ENCODE measurements at places on chromosomes 7 and 10. TPM values are rescaled to one million over a fixed set of nuclear protein-coding genes. Genes with fewer than 3 reads are reported as not detected.

ZNF804B gene
- total RNA-seq = not detected

DNA sequence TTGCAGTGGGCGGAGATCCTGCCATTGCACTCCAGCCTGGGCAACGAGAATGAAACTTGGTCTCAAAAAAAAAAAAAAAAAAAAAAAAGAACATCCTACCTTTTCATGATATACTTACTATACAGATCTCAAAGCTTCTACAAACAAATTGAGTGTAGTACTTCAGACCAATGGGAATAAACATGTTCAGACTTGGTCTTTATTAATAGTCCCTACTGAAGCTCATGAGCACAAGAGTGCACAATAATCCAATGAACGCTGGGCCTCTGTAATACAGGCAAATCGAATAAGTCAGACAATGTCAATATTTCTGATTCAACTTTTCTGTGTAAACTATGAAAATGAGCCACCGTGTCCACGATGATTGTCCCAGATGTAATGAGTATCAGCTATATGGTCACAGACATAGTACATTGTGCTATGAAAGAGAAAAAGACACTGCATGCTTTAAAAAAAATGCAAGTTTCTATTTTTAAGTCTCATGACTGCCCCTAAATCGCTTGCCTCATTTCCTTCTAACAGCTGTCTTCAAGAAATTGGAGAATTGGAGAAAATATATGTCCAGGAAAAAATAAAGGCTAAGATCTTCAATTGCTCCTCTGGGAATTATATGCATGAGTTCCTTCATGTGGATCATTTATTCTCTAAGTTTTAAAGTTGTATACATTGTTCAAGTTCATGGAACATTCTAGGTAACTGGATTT lies 64.0 kb upstream of the CTTNBP2 start:
- DNase-seq = no peak

NPC1L1 gene
- total RNA-seq = not detected

GPAM gene
- total RNA-seq = 4.6 TPM

GRCh38 chr10:22135591-22135990 lies 82.2 kb downstream of the EBLN1 start:
- DNase-seq = no peak

All from lung microvascular endothelial cell (primary cell).